ENCODE measurements at places on chromosomes 11 and 22.

DNA sequence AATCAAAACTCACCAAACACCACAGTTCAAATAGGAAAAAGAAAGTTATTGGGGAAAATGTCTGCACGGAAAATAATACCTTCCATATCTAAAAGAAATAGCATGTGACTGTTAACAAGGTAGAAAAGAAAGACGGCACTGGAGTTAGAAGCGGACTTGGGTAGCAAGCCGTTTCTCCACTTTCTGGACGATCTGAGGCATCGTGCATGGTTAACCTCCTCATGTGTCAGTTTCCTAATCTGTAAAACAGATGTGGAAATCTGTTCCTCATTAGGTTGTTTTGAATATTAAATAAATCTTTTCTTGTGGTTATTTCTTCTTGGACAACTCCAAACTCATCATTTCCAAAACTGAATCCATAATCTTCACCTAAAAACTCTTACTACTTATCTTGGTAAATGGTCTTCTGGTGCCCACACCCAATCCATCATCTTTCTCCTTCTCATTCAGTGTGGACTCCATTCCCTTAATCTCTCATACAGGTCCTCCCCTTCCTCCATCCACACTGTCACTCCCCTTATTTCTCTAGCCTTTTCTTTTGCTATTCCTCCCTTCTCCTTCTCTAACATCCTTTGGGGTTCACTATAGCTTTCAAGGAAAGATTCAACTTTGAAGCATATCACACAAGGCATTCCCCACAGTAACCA, 53.5 kb downstream of the VSIG10L2 start:
- DNase-seq = no peak

- DNase-seq = no peak
Observed at GRCh38 chr11:65489035-65489705, 9.7 kb upstream of the MALAT1 start.

GRCh38 chr22:39097098-39098020, at the start of gene APOBEC3H:
APOBEC3H (plus strand) TSS chr22:39097244; CDS start chr22:39100279, 3,035 bp downstream.
- no peak for DNase-seq

DNA sequence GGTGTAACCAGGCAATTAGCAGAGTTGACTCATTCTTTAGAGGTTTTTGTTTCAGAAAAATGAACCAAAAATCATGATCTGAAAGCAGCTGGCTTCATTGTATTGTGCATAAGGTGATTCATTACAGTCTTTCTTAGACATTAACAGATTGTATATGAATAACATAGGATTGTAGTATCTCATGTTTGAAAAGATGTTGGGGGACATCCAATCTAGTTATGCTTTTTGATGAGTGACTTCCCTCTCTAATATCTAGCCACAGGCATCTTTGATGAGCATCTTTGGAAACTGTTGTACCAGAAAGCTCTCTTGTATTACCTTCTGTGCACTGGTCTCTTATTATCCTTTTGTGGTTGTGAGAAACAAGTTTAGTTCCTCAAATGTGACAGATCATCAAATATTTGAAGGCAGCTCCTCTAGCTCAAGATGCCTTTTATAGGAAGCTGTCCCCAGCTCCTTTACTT, 8.3 kb downstream of the GRK3 start:
- DNase-seq = no peak

DNA sequence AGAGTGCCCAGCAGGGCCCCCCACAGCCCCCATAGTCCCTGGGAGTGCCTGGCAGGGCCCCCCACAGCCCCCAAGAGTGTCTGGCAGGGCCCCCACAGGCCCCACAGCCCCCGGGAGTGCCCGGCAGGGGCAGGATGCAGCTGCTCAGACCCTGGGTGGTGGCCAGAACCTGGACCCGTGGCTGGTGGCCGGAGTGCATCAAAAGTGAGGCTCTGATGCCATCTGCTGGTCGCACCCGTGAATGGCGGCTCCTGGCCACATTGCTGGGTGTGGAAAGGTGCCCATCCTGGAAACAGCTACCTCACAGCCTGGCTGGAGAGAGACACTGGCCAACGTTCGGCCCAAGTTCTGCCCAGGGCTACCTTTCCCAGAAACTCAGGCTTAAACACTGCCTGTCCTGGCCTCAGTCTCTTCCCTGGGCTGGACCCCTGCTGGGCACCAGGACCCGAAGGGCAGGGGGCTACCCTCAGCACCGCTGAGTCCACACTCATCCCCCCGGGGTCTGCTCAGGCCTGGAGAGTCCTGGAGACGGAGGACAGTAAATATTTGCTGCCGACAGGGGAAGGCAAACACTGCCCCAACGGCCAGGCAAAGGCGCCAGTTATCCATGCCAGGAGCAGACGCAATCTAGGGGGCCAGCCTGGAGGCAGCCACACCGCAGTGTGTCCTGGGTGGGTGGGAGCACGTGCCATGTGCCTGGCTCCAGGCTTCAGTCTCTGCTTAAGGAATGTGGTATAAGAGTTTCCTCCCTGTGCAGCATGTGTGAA, 4.4 kb downstream of the INS start:
- DNase-seq = peak; percentile 76

GRCh38 chr11:69242266-69242920, 51.6 kb upstream of the MYEOV start:
- peak; percentile 16 for DNase-seq

DNA sequence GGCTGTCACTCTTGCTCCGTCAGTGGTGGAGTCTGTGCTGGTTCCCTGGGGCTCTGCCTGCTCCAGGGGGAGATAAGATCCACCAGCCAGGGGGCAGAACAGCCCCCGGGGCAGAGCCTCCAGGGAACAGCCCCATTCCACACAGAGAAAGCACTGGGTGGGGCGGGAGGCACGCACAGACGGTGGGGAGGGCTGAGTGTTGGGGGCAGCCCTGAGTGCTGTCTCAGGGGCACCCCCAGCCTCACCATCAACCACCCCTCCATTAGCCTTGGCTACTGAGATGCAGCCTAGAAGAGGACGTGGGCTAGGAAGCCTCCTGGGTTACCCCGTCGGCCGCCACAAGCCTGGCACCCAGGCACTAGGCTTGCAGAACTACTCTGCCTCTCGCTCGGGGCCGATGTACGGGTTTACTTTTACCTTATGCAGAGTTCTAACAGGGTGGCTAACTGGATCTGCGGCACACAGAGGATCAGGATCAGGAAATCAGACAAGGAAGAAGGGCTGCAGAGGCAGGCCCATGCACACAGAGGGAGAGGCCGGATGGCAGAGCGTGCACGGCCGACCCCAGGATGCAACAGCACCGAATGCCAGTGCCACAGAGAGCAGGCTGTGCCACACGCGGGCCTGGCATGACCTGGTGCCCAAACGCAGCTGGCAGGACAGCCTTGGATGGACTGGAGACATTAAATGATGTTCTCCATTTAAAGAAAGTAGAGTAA, 140.5 kb downstream of the CTTN start:
- no peak for DNase-seq

- DNase-seq = no peak
Observed at GRCh38 chr11:117564321-117564720, 232.7 kb downstream of the DSCAML1 start.

- peak; percentile 47 for DNase-seq
Observed at GRCh38 chr11:125591649-125592304, 875 bp upstream of the STT3A start.

Measured in colonic mucosa (tissue), 4 donors.